Effector memory CD4-positive, alpha-beta T cell (primary cell): ENCODE measurements at places on chromosomes 4 and X.

DNA sequence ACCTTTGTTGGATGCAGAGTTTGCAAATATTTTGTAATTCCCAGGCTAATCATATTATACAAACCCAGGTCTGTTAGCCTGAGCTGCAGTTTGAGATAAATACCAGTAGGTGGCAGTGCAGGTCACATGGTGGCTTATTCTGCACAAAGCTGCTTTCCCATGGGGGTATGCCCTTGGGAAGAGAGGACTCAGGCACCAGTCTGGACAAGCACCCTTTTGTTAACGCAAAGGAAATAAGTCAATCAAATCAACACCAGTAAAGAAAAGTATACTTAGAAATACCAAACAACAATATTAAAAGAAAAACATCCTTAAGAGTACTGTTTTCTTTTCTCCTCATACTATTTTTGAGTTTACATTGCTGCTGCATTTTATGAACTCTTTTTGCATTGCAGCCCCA, 389.0 kb upstream of the ZFP42 start:
- no peak for DNase-seq

DNA sequence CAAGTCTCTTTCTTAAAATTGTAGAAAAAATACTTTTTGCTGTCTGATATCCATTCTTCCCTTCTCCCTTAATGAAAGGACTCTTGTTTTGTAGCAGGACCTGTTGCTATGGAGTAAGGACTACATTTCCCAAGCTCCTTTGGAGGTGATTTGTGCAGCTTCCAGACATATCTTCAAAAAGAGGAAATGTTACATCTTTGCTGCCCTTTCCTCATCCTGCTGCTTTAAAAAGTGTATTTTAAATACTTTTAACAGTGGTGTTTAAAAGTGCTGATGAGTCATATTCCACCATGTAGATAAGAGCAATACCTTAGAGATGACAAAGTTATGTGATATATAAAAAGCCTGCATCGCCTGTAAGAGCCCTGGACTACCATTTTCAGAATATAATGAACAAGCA, 98.7 kb downstream of the CFAP299 start:
- no peak for DNase-seq

DNA sequence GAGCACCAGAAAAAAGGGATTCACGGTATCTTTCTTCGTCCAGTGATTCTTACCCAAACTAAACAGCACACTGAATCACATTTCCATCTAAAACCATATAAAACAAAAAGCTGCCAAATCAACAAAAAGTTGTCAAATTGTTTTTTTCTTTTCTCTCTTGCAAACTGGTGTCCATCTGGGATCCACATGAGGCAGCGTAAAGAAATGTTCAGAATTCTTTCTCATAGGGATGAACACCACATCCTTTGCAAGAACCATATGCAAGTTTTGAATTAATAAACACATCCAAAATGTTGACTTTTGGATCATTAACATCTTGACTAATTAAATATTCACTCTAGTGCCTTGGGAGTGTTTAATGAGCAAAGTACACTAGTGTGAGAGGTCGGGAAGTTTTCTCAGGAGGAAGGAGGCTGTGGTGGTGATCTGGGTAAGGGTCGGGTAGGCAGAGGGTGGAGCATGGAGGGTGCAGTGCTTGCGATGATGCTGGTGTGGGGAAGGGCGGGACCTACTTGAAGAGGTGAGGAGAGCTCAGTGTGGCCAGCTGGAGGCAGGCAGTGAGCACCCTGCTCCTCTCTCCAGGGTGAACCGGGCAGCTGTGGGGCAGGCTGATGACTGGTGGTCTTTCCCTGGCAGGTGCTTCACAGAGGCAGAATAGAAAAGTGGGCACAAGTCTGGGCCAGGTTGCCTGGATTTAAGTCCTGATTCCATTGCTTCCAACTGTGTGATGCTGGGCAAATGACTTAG, 72.8 kb downstream of the NSUN7 start:
- DNase-seq: no peak

- no peak for DNase-seq
Observed at GRCh38 chr4:137417676-137418075, 114.6 kb downstream of the PCDH18 start.

GRCh38 chr4:7020856-7021255, 22.3 kb upstream of the TADA2B start:
- no peak for DNase-seq

- DNase-seq: no peak
Observed at GRCh38 chr4:102505708-102506107, 4.5 kb downstream of the NFKB1 start.

DNA sequence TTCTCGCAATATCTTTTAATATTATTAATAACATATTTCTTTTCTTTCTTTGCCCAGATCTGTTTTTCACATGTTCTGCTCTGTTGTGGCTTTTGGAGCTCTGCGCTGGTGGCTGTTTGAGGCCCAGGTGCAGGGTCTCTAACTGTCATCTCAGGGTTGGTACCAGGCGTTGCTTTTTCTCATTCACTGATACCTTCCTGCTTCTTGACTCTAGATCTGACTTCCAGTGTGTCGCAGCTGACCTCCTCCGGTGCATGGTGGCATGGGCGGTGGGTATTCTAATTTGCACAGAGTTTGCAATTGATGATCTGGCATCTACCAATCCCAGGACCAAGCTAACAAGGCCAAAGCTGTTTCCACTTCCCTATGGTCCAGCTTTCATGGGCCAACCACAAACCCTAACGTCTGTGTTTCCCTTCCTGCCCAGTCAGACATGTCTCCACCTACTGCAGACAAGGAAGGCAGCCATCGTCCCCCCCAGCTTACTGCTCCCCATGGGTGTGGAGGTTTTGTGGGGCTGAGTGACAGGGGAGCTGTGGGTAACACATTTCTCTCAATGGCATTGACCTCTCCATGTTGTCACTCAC, 25.2 kb downstream of the LETM1 start:
- no peak for DNase-seq

DNA sequence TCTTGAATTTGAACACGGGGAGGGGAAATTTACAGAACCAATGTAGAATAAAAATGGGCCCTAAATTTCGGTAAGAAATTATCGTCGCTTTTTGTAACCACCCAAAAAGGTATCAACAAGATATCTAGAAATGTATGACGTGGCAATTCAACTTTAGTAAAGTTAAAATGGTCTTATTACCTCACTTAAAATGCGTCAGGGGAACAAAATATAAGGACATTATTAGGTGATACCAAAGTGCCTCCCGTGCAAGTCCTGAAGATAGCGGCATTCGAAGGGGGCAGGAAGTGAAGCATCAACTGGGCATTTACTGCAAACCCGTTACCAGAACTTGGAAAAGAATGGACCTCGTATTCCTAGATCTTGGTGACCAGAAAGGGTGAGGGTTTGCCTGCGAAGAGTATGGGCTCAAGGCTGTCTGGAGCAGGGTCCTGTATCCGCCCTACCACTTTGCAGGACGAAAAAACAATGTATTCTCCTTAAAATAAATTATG, 980 bp downstream of the AP1S2 start:
- no peak for DNase-seq

- DNase-seq: no peak
Observed at GRCh38 chr4:150384249-150384648, 197.7 kb upstream of the MAB21L2 start.

GRCh38 chr4:57124145-57124544, 14.0 kb upstream of the IGFBP7 start:
- no peak for DNase-seq

- no peak for DNase-seq
Observed at GRCh38 chr4:17068392-17068791, 169.9 kb upstream of the LDB2 start.

GRCh38 chrX:43882294-43882681, at the start of gene MAOB:
Gene MAOB, minus strand, starts transcription at chrX:43882450. Its CDS starts 151 bp downstream, at chrX:43882299.
- no peak for DNase-seq

DNA sequence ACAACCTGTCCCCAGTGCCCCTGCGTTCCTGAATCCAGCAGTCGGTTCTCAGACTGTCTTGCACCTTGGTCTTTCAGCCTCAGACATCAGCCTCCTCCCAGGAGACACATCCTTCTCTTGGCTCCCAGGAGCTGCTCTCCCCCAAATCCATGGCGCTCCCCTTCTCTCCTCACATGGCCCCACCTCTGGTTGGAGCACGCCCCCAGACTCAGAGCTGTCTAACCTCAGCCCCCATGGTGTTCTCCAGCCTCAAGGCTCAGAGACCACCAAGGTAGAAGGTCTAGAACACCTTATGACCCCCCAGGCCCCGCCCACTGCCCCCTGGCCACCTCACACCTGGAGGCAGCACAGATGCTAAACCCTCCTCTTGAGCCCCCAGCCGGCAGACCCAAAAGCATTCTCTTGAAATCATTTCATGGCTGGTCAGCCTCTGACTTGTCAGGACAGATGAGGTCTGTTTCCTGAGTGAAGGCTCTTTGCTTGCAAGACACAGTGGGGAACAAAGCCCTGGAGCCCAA, 47.9 kb downstream of the ADRA2C start:
- no peak for DNase-seq

- DNase-seq: no peak
Observed at GRCh38 chr4:22515145-22515887, 550 bp downstream of the ADGRA3 start.

DNA sequence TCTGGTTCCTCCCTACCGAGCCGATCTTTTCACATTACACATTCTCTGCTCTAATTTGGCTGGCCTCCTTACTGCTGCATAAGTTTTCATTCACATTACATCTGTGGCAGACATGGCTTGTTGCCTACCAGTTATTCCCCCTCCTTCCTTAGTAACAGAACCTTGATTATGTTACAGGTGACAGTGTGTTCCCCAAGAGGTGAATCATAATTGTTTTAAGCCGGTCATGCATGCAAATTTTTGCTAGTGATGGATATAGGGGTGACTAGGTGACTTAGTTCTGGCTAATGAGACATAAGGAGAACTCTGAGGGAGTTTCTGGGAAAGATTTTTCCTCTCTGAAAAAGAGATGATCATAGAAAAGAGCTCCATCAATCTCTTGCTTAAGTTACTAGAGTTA, 8.4 kb upstream of the LAMP2 start:
- no peak for DNase-seq

- no peak for DNase-seq
Observed at GRCh38 chr4:30720661-30721184, 554 bp downstream of the PCDH7 start.

GRCh38 chr4:15390494-15390893, 37.3 kb upstream of the C1QTNF7 start:
- DNase-seq: no peak

DNA sequence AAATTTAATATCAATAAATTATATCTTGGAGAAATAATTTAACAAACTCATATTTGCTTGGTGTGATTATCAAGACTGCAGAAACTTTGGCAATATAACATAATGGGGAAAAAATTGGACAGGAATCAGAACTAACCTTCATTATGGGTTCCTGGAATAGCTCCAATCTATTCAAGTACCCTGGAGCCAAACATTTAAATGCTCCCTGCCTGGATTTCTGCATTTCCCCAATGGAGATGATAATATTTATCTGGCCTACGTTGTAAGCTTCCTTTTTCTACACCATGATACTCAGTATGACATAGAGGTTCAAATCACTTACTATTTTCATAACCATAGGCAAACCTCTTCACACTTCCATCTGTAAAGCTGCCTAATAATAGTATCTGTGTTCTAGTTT, 326.8 kb downstream of the TRIML1 start:
- no peak for DNase-seq

- no peak for DNase-seq
Observed at GRCh38 chr4:107115185-107115847, 79.2 kb upstream of the DKK2 start.

DNA sequence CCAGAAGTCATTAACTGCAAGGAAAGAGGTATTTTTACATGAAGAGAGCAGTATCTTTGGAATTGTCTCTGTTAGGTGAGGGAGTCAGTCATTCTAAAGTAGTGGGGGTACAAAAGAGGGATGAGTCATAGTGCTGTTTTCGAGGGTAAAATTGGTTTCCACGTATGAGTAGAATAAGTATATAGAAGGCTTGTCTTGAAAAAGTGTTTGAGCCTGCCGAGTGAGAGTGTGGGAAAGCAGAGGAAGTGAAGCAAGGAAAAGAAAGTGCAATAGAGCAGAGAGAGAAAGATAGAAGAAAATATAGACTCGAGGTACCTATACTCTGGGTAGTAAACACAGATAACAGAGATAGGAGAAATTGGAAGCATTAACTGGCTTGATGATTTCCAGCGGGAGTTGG, 696.4 kb downstream of the DMD start:
- DNase-seq: no peak

DNA sequence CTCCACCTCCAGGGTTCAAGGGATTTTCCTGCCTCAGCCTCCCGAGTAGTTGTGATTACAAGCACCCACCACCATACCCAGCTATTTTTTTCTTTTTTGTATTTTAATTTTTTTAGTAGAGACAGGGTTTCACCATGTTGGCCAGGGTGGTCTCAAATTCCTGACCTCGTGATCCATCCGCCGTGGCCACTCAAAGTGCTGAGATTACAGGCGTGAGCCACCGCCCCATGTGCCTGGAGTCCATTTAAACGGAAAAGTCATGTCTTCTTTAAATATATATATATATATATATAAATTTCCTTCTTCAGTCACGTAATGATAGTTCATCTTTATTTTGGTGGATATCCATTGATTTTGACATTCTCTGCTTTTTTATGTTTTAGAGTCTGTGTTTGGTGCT, 264.0 kb upstream of the PITX2 start:
- DNase-seq: no peak

- DNase-seq: no peak
Observed at GRCh38 chrX:23788946-23789345, 6.0 kb downstream of the SAT1 start.

DNA sequence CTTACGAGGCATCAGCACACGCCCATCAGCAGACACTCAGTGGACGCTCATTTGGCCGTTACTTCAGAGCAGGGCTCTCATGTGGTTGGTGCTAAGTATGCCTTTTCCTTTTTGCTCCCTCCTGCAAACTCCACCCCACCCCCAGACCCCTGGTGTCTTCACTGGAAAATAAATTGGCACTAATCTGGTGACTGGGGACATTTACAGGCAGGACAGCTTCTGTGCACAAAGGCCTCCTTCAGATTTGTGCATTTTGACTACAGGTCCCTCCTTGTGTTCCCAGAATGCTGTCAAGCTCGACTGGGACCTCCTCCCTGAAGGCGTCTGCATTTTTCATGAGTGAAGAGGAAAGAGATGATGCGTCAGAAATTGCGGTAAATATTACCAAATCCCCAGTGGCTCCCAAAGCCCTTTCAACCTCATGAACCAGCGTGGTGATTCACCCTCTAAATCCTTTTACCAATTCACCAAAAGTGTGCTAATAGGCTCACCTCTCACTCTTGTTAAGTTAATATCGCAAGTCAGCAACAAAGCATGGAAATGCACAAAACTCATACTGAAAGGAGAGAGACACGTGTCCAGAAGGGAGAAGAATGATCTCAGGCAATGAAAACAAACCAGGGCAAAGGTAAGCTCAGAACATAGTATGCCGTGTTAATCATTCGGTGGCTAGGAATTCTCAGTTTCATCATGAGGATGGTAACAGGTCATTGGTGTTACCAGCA, 119.0 kb downstream of the NKX6-1 start:
- no peak for DNase-seq
